HFFc6 (cell line): ENCODE measurements at places on chromosomes 7 and 10.

- peaks cover 11% of the 10 kb centered on the region; the same call in 1 of the 2 replicates for H3K4me1 ChIP-seq
- H3K36me3 ChIP-seq = no peaks in the 10 kb centered on the region
- no peak overlapping the region for H3K4me3 ChIP-seq
These were observed 210.9 kb downstream of the DGKB start for GRCh38 chr7:14691597-14692203.

- H3K4me3 ChIP-seq = peak overlapping the region; percentile 16; the same call in 1 of the 2 replicates
- DNase-seq = peak; percentile 71
These were observed 11.2 kb downstream of the SLC13A4 start for GRCh38 chr7:135716677-135717238.

- no peak overlapping the region for H3K27ac ChIP-seq
- H3K27me3 ChIP-seq = no peaks in the 10 kb centered on the region
- DNase-seq = no peak
- H3K36me3 ChIP-seq = no peaks in the 10 kb centered on the region
- no peak overlapping the region for H3K4me3 ChIP-seq
- H3K4me1 ChIP-seq = peaks cover 18% of the 10 kb centered on the region
These were observed 209.2 kb upstream of the LRRN3 start for GRCh38 chr7:110881721-110882120.

- no peaks in the 10 kb centered on the region for H3K36me3 ChIP-seq
- DNase-seq = peak; percentile 2
- H3K4me3 ChIP-seq = no peak overlapping the region
- no peak overlapping the region for H3K27ac ChIP-seq
- peaks cover 8% of the 10 kb centered on the region; the same call in 1 of the 2 replicates for H3K27me3 ChIP-seq
- no peaks in the 10 kb centered on the region for H3K4me1 ChIP-seq
These were observed 36.7 kb upstream of the PRPS1L1 start for GRCh38 chr7:18064242-18064838.

DNA sequence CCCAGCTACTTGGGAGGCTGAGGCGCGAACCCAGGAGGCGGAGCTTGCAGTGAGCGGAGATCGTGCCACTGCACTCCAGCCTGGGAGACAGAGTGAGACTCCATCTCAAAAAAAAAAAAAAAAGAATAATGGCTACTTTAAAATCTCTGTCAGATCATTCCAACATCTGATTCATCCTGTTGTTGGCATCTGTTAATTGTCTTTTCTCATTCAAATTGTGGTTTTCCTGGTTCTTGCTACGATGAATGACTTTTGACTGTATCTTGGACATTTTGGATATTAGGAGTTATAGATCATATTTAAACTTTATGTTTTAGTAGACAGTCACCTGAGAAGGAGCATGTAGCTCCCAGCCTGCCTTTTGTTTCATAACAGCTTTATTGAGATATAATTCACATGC lies 8.5 kb downstream of the TPST1 start:
- peak overlapping the region; percentile 14 for H3K27ac ChIP-seq
- H3K4me3 ChIP-seq = no peak overlapping the region
- no peak for DNase-seq
- H3K27me3 ChIP-seq = no peaks in the 10 kb centered on the region
- H3K4me1 ChIP-seq = peaks cover 46% of the 10 kb centered on the region
- H3K36me3 ChIP-seq = peaks cover 22% of the 10 kb centered on the region

DNA sequence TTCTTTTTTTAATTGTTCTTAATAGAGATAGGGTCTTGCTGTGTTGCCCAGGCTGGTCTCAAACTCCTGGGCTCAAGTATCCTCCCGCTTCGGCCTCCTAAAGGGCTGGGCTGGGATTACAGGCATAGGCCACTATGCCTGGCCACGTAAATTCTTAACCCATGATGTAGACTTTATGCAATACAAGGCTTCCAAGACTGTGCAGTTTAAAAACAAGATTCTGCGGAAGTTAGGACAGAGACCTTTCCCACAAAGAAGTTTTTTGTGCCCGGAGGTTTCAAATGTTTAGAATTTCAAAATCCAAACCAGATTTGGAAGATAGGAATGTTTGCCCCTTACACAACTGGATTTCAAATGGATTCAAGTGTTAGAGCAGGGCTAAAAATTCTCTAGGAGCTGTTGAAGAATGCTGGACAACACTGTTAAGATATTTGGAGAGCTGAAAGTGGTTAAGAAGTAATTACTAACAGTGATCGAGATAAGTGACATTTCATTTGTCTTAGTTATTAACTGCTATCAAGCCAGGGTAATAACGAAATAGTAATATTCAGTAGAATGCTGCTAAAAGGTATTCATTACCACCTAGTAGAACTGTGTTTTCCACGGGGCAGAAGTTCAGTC lies 7.4 kb downstream of the APBB1IP start:
- no peaks in the 10 kb centered on the region for H3K27me3 ChIP-seq
- peaks cover 41% of the 10 kb centered on the region for H3K36me3 ChIP-seq
- H3K4me1 ChIP-seq = peaks cover 56% of the 10 kb centered on the region

DNA sequence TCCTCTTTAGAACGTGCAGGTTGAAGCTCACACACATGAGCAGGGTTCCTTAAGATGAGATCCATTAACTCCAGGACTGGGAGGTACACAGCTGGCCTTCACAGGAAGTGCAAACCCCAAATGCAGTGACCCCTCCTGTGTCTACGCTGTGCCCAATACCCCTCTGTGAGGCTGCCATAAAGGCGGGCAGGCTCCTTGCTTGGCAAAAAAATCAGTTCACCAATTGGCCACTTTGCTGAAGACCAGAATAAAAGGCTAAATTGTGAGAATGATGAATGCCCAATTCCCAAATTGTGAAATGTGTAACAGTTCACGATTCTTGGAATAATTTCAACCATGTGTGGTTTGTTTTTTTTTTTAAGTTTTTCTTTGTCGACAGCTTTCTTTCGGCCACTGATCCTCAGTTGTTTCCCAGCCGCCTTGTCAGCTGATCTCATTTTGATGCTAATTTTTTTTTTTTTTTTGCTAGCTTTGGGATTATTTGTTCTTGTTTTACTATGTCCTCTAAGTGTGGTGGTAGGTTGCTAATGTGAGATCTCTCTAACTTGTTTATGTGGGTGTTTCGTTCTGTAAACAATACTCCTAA lies 101.9 kb upstream of the PRSS58 start:
- no peak for DNase-seq
- H3K4me3 ChIP-seq = no peak overlapping the region

DNA sequence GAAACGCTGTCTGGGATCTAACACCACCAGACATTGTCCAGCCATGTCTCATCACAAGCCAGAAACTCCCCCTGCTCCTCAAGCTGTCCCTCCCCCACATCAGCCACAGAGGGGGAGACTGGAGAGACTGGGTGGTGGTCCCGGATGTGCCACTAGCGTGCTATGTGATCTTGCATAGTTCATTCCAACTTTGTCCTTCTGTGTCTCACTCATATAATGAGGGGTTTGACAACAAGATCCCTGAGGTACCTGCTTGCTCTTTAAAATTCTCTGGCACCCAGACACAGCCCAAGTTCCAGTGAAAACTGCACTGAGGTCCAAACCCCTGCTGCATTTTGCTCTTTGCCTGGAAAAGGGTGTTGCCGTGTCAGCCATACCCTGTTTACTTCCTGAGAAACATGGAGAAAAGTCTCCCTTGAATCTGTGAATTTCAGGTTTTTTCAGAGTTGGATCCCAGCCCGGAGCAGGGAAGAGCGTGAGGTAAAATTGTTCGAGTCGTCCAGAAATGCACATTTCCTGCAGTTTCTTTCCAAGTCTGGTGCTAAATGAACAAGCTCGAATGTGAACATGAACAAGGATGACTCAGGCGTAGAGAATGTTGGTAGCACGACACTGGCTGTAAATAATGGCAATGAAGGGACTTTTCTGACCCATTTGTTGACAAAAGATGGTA lies 156.6 kb downstream of the CCDC3 start:
- peak; percentile 54 for DNase-seq
- H3K4me3 ChIP-seq = no peak overlapping the region
- H3K4me1 ChIP-seq = peaks cover 8% of the 10 kb centered on the region

DNA sequence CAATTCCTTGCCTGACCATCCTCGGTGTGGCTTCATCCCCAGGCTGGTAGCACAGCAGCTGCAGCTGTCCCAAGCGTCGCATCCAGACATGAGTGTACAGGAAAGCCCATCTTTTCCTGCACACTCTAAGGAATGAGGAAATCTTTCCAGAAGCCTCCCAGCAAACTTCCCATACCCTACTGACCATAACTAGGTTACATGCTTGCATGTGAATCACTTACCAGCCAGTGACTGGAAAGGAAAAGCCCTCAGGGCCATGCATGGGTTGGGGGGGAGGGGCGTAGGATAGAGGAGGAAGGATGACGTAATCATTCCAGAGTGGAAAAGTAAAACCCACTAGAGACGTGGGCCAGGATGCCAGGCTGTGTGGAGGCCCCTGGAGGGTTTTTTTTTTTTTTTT lies 18.9 kb upstream of the ZNF212 start:
- H3K27ac ChIP-seq = peak overlapping the region; percentile 86
- H3K4me3 ChIP-seq = peak overlapping the region; percentile 57
- DNase-seq = peak; percentile 92
- H3K36me3 ChIP-seq = peaks cover 56% of the 10 kb centered on the region
- peaks cover 3% of the 10 kb centered on the region for H3K27me3 ChIP-seq

DNA sequence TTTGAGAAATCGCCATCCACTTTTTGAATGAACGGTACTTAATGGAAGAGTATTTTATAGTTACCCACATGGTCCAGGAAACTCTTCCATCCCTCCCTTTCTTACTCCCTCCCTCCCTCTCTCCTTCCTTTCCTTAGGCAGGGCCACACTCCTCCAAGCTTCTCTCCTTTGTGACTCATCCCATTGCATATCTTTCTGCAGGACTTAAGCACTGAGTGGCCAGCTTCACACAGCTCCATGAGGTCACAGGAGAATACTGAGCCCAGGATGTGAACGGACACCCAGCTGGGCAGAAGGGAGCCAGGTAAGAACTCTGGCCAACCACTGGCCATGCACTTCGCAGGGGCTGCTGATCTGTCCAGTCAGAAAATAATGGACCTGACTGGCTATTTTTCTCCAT lies 189.7 kb upstream of the ADCY1 start:
- H3K4me3 ChIP-seq = no peak overlapping the region
- H3K36me3 ChIP-seq = no peaks in the 10 kb centered on the region
- H3K4me1 ChIP-seq = no peaks in the 10 kb centered on the region
- peaks cover 4% of the 10 kb centered on the region for H3K27me3 ChIP-seq
- DNase-seq = peak; percentile 17

GRCh38 chr7:12638851-12639456 lies 48.5 kb upstream of the ARL4A start:
- no peak overlapping the region for H3K27ac ChIP-seq
- no peak overlapping the region for H3K4me3 ChIP-seq
- H3K36me3 ChIP-seq = no peaks in the 10 kb centered on the region
- H3K4me1 ChIP-seq = peaks cover 26% of the 10 kb centered on the region

DNA sequence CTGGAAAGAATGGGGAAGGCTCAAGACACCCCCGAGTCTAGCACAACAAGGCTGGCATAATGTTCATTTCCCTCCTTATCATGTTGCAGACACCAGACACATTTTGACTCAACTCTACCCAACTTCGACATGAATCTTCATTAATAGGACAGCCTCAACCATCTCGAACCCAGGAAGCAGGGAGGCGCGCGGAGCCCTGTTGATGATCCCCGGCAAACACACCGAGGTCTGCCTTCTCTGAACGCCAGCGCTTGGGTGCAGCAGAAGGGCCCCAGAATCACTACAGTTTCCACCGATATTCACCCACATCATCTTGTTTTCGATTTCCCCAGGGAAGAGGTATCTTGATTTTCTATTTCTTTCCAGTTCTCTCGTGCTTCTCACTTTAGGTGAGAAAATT lies 563.6 kb downstream of the TCERG1L start:
- no peak overlapping the region for H3K4me3 ChIP-seq
- H3K27me3 ChIP-seq = peaks cover 2% of the 10 kb centered on the region
- DNase-seq = no peak
- no peak overlapping the region for H3K27ac ChIP-seq
